ENCODE measurements at places on chromosomes 2 and 18.

GRCh38 chr2:119207447-119207846, 16.2 kb upstream of the STEAP3 start:
- DNase-seq = no peak

- DNase-seq = no peak
These were observed 39.5 kb downstream of the PTGR3 start for GRCh38 chr18:75169411-75169810.

GRCh38 chr2:69177063-69177771, 164.2 kb downstream of the ANTXR1 start:
- DNase-seq = no peak

DNA sequence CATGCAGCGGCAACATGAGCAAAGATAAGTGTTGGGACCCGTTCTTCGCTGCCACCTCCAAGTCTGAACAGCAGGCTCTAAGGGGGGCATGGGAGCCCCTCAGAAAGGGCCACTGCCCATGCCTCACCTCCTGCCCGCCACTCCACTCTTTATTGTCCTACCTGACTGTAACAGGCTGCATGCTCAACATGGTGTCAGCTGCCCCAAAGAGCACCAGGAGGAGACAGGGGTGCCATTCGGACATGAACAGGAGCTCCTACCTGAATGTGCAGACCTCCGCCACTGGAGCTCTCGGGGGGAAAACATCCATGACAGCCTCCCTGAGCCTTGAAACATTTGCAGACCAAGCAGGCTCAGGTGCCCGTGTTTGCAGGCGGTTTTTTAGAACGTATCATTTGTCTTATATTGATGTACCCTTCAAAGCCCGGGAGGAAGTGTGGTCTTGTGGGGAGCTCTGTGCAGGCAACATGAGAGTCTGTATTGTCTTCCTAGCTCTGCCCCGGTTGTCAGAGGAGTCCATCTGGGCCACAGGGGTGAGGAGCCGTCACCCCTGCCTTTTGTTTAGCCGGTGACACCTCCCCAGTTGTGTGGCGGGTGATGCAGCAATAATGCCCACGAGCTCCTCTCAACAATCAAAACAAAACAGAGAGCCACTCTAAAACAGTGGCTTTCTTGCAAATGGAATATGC, 35.1 kb upstream of the CD8A start:
- no peak for DNase-seq

Data from anterior cingulate cortex (tissue), 58 donors.